Small intestine (tissue), 16 donors: ENCODE measurements at places on chromosomes 13 and 19.

DNA sequence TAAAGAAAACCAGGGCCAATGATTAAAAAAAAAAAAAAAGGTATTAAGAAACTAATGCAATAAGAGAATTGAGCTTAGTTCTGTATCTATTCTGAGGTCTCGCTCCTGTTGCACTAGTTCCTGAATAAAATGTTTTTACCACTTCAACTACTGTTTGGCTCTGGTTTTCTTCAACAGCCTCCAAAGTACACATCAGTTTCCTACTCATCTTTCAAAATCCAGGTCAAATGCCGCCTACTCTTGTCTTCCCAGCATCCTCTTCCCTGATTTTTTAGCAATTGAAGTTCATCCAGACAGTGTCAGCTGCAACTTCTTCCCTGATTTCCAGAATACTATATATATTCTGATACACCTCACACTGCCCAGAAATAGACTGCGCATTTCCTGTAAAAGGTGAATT is 1.4 kb upstream of the RCBTB1 start:
- DNase-seq: no peak
- no peak overlapping the region for H3K27ac ChIP-seq
- H3K4me3 ChIP-seq: no peak overlapping the region
- H3K27me3 ChIP-seq: no peaks in the 10 kb centered on the region
- no peaks in the 10 kb centered on the region for H3K4me1 ChIP-seq

- no peak for DNase-seq
- H3K27me3 ChIP-seq: peaks cover 5% of the 10 kb centered on the region
- H3K4me1 ChIP-seq: no peaks in the 10 kb centered on the region
- H3K36me3 ChIP-seq: no peaks in the 10 kb centered on the region
Observed at GRCh38 chr19:46499692-46500091, 4.0 kb upstream of the PNMA8B start.

GRCh38 chr13:48527955-48528354 is 4.9 kb downstream of the RCBTB2 start:
- DNase-seq: no peak
- H3K4me1 ChIP-seq: peaks cover 3% of the 10 kb centered on the region
- H3K27ac ChIP-seq: no peak overlapping the region
- no peak overlapping the region for H3K4me3 ChIP-seq
- no peaks in the 10 kb centered on the region for H3K27me3 ChIP-seq
- no peaks in the 10 kb centered on the region for H3K36me3 ChIP-seq

DNA sequence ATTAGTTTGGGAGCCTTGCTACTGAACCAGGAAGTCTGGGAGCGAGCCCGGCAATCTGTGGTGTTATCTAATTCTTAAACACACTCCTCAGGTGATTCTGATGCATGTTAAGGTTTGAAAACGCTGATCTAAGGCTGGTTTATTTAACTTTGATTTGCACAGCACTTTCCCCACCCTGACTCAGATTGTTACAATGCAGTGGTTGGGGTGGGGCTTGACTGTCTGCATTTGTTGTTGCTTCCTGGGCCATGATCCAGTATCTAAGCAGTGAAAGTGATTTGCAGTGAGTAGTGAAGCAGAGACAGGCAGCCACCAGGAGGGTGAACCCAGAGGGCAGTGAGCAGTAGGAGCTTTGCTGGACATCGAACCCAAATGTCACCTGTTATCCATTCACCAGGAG is 81.6 kb upstream of the ARGLU1 start:
- no peaks in the 10 kb centered on the region for H3K4me1 ChIP-seq
- no peaks in the 10 kb centered on the region for H3K27me3 ChIP-seq
- no peak overlapping the region for H3K4me3 ChIP-seq
- no peaks in the 10 kb centered on the region for H3K36me3 ChIP-seq

DNA sequence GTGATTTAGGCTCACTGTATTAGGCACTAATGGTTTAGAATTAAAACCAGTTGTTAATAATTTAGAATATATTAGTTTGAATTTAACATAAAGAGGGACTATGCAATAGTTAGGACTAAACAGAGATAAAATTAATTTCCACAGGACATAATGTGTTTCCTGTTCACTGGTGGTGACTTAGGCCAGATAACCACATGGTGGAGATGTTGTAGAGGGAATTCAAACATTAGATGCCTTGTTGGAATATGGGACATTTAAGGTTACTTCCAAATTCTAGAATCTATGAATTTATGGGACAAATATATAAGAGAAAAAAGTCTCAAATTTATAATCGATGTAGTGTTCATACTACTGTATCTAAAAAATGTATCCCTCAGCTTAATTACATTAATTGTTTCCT is 615.5 kb upstream of the KLHL1 start:
- H3K27me3 ChIP-seq: no peaks in the 10 kb centered on the region
- H3K4me3 ChIP-seq: no peak overlapping the region
- no peaks in the 10 kb centered on the region for H3K4me1 ChIP-seq
- DNase-seq: no peak
- no peaks in the 10 kb centered on the region for H3K36me3 ChIP-seq

DNA sequence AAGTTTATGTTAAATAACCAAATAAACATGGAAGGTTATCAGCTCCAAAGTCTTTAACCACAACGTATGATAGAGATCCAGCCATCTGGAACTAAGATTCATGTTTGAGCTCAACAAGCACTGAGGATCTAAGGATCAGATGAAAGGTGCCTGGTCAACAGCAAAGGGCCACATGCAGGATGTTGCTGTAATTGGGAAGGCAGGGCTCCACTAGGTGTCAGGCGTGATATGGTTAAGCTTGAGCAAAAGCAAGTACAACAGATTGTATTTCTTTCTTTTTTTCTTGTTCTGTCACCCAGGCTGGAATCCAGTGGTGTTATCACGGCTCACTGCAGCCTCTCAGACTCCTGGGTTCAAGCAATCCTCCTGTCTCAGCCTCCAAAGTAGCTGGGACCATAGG is 12.0 kb downstream of the EBPL start:
- no peak overlapping the region for H3K27ac ChIP-seq
- no peak for DNase-seq
- H3K27me3 ChIP-seq: no peaks in the 10 kb centered on the region
- H3K4me3 ChIP-seq: no peak overlapping the region
- H3K36me3 ChIP-seq: no peaks in the 10 kb centered on the region

DNA sequence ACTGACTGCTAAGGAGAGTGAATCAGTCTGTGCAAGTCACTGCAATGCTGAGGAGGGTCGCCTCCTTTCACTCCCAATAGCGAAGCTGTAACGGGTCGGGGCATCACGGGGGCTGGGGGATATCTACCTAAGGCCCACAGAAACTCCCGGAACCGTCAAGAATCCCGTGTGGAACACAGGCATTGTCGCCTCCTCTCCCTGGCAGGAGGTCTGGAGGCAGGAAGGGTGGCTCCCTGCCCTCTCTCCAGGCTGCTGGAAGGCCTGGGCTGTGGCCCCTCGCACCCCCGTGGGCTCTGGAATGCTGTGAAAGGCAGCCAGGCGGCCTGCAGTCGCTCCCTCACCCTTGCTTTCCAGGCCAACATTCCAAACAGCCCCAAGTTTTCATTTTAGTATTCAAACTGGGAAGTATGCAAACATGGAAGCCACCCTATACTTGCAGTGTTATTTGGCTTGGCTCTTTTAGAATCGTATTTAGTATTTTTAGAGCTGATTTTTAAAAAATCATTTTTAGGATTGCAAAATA is 109.4 kb downstream of the CRYL1 start:
- no peak for DNase-seq
- H3K36me3 ChIP-seq: peaks cover 8% of the 10 kb centered on the region
- H3K4me3 ChIP-seq: no peak overlapping the region
- H3K27ac ChIP-seq: no peak overlapping the region

- H3K36me3 ChIP-seq: no peaks in the 10 kb centered on the region
- H3K27ac ChIP-seq: no peak overlapping the region
- no peak overlapping the region for H3K4me3 ChIP-seq
- no peaks in the 10 kb centered on the region for H3K4me1 ChIP-seq
Observed at GRCh38 chr13:111139452-111139851, 24.3 kb downstream of the ARHGEF7 start.

DNA sequence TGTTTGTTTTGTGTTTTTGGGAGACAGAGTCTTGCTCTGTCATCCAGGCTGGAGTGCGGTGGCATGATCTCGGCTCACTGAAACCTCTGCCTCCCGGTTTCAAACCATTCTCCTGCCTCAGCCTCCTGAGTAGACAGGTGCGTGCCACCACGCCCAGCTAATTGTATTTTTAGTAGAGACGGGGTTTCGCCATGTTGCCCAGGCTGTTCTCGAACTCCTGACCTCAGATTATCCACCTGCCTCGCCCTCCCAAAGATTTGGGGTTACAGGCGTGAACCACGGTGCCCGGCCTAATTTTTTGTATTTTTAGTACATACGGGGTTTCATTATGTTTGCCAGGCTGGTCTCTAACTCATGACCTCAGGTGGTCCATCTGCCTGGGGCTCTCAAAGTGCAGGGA is 8.3 kb upstream of the ZNF681 start:
- no peak for DNase-seq
- H3K27me3 ChIP-seq: no peaks in the 10 kb centered on the region
- no peak overlapping the region for H3K4me3 ChIP-seq
- H3K27ac ChIP-seq: no peak overlapping the region

- no peaks in the 10 kb centered on the region for H3K36me3 ChIP-seq
- H3K4me1 ChIP-seq: peaks cover 69% of the 10 kb centered on the region
- H3K27ac ChIP-seq: peak overlapping the region; percentile 96
- H3K27me3 ChIP-seq: no peaks in the 10 kb centered on the region
- peak; percentile 98 for DNase-seq
Observed at GRCh38 chr19:44598880-44599279, 14.5 kb upstream of the IGSF23 start.

- peak; percentile 90 for DNase-seq
- no peaks in the 10 kb centered on the region for H3K36me3 ChIP-seq
- H3K27me3 ChIP-seq: no peaks in the 10 kb centered on the region
- peak overlapping the region; percentile 37 for H3K4me3 ChIP-seq
Observed at GRCh38 chr19:13060964-13061927, 41.4 kb downstream of the LYL1 start.

GRCh38 chr19:371501-372168 is 27.0 kb upstream of the MIER2 start:
- no peak overlapping the region for H3K27ac ChIP-seq
- no peaks in the 10 kb centered on the region for H3K4me1 ChIP-seq
- DNase-seq: no peak
- H3K27me3 ChIP-seq: peaks cover 2% of the 10 kb centered on the region

DNA sequence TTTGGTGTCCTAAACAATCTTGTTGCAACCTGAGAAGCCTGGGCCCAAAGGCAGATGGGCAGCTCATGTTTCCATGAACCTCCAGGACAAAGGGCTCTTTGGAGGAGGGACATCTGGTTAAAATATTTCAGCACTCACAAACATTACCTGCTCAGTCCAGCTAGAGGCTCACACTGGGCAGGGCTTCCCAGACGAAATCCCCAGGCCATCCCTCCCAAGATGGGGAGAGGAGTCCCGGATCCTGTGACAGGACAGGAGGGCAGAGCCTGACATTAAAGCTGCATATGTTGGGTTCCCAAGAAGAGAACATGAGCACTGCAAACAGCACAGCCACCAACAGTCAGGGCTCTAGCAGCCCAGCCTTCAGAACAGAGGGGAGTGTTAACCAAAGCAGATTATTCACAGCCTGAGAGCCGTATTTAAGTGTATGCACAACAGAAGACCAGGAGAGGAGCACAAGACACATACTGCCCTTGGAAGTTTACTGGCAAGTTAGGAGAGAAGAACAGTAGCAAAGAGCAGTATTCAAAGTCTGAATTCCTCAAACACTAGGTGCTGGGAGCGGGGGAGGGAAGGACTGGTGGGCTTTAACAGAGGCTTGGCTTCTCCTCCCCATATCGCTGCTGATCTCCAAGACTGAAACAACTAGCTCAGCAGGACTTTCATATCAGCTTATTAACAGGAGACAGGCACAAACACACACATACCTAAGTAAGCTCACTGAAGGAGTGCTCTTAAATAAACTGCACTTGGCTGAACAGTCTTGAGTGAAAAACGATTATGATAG is 12.3 kb downstream of the ATP7B start:
- H3K27me3 ChIP-seq: no peaks in the 10 kb centered on the region
- H3K4me3 ChIP-seq: no peak overlapping the region
- H3K36me3 ChIP-seq: peaks cover 2% of the 10 kb centered on the region
- H3K4me1 ChIP-seq: peaks cover 79% of the 10 kb centered on the region
- DNase-seq: no peak

- no peak for DNase-seq
- H3K4me1 ChIP-seq: no peaks in the 10 kb centered on the region
- no peak overlapping the region for H3K4me3 ChIP-seq
- peaks cover 2% of the 10 kb centered on the region for H3K27me3 ChIP-seq
- no peak overlapping the region for H3K27ac ChIP-seq
- H3K36me3 ChIP-seq: no peaks in the 10 kb centered on the region
Observed at GRCh38 chr13:97723655-97724054, 229.8 kb upstream of the IPO5 start.

DNA sequence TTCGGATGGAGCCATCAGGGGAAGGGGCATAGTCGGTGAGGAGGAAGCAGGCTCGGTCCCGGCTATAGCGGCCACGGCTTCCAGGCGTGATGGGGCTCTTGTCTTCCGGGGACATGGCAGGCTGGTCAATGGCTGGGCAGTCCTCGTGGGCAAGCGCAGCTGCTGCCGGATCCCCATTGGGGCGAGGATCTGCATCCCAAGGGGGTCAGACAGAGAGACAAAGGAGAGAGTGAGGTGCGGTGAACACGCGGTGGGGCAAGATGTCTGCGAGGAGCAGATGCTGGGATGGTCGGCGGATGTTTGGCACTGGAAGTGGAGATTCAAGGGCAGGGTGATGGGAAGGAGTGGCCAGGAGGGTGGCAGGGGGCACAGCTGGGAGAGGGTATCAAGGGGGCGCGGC is 8.6 kb downstream of the KCNC3 start:
- H3K4me3 ChIP-seq: no peak overlapping the region
- no peak for DNase-seq
- H3K27me3 ChIP-seq: peaks cover 6% of the 10 kb centered on the region
- no peak overlapping the region for H3K27ac ChIP-seq

DNA sequence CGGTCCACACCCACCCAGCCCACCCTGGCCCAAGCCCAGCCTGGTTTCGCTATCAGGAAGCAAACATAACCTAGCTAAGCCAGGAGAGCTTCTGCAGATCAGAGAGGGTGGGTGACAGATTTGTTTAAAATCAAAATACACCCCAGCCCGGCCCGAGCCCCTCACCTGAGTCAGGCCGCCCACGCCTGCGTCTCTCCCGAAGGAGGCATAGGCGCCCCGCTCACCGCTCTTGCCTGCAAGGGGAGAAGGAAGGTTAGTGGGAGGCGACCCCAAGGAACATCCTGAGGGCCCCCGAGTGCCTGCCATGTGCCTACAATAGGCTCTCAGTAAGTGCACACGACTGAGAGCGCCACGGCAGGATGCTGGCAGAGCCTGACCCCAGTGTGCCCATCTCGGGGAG is 21.9 kb upstream of the UQCR11 start:
- no peaks in the 10 kb centered on the region for H3K4me1 ChIP-seq
- no peak overlapping the region for H3K4me3 ChIP-seq
- no peaks in the 10 kb centered on the region for H3K27me3 ChIP-seq
- no peak for DNase-seq
